ENCODE measurements at places on chromosomes 7 and 10.

DNA sequence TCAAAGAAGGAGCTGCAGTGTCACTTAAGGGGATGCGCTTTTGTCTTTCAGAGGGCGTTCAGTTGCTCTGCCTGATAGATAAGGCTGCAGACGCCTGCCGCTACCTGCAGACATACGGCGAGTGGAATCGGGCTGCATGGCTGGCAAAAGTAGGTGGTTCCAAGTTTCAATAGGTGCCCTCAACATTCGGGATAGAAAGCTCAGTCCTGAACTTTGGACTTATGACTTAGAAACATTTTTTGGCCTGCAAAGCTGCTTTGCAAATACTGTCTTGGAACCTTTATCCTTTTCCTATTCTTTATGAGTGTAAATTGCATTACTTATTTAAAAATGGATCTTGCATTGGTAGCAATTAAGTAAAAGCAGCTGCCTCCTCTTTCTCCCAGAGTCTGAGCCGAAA is 54.1 kb downstream of the WDR11 start:
- no peaks in the 10 kb centered on the region for H3K4me1 ChIP-seq
- H3K36me3 ChIP-seq, result peaks cover 61% of the 10 kb centered on the region
- H3K27me3 ChIP-seq, result no peaks in the 10 kb centered on the region
- no peak overlapping the region for H3K4me3 ChIP-seq
- H3K27ac ChIP-seq, result no peak overlapping the region
- DNase-seq, result no peak

GRCh38 chr10:123017421-123018165 is 8.8 kb downstream of the ACADSB start:
- H3K27ac ChIP-seq, result no peak overlapping the region
- no peaks in the 10 kb centered on the region for H3K27me3 ChIP-seq
- no peaks in the 10 kb centered on the region for H3K4me1 ChIP-seq
- H3K4me3 ChIP-seq, result no peak overlapping the region

GRCh38 chr10:67609996-67610793 is 85.8 kb downstream of the CTNNA3 start:
- no peaks in the 10 kb centered on the region for H3K4me1 ChIP-seq
- no peak overlapping the region for H3K4me3 ChIP-seq
- no peak for DNase-seq
- no peaks in the 10 kb centered on the region for H3K36me3 ChIP-seq

DNA sequence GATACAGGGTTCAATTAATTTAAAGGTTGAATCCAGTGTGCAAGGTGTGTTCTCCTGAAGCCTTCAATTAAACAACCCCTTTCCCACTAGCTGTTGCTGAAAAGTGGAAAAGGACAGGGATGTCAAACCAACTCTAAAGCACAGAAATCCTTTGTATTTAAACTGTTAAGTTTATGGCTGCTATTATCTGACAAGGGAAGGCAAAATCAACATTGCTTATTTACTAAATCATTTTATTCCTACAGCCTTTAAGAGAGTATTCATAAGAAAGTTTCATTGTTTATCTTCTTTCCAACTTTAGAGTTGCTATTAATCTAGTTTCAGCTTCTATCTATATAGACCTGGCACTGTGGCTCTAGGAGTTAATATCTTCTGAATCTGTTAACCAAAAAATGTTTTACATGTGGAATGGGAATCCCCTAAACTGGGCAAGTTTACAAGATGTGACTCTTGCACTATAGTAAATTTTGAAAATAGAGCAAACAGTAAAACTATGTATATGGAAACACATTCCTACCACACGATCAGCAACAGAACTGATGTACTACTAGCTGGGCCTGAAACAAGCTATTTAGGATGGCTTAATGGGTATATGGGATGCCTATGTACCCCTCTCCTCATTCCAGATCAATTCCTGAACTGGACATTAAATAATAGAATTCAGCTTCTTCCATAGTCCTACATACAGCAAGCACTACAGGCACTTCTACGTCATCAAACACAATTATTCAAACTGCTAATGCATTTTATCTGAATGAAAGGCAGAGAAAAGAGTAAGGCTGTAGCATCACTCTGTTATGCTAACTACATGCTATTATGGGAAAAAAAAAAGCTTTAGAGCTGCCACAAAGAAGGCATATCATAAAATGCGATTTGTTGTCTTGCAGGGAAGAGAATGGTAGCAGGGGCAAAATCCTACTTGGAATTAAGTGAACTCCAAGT is 52.8 kb downstream of the CDK6 start:
- H3K36me3 ChIP-seq, result no peaks in the 10 kb centered on the region
- DNase-seq, result no peak
- no peaks in the 10 kb centered on the region for H3K27me3 ChIP-seq
- no peak overlapping the region for H3K4me3 ChIP-seq
- H3K27ac ChIP-seq, result no peak overlapping the region

Data from kidney (tissue), 22 donors.